ENCODE measurements at places on chromosomes 1 and 21.
A peak's percentile ranks its signal among the peaks of the same experiment; 100 is the strongest.

DNA sequence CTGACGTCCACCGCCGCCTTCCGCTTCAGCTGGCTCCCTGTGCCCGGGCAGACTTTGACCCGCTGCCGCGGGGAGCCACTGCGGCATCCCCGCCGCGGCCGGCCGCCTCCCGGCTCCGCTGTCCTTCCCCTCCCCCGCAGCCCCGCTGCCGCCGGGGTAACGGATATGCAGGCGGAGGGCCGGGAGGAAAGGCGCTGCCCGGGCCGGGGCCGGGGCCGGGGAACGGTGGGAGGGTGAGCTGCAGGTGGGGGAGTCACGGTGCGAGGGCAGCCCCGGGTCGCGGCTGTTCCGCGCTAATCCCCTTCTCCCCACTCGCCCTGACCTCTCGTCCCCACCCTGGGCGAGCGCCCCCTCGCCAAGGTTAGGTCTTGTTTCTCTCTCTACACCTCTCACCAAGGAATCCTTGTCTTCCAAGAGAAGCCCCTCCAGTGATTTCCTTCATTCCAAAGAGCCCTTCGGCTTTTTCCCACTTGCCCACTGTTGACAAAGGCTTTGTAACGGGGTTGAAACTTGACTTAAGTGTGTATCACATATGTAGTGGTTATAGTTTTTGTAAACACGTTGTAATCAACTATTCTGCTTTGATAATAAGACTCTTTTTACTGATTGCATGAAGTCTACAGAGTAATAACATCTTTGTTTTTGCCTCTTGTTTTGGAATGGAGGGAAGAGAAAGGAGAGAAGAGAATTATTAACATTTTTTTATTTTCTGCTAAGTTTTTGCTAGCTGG is 669 bp downstream of the XPR1 start:
- peak; percentile 59 for DNase-seq

- DNase-seq: no peak
Measured at GRCh38 chr1:101174722-101175121, 62.1 kb upstream of the S1PR1 start.

DNA sequence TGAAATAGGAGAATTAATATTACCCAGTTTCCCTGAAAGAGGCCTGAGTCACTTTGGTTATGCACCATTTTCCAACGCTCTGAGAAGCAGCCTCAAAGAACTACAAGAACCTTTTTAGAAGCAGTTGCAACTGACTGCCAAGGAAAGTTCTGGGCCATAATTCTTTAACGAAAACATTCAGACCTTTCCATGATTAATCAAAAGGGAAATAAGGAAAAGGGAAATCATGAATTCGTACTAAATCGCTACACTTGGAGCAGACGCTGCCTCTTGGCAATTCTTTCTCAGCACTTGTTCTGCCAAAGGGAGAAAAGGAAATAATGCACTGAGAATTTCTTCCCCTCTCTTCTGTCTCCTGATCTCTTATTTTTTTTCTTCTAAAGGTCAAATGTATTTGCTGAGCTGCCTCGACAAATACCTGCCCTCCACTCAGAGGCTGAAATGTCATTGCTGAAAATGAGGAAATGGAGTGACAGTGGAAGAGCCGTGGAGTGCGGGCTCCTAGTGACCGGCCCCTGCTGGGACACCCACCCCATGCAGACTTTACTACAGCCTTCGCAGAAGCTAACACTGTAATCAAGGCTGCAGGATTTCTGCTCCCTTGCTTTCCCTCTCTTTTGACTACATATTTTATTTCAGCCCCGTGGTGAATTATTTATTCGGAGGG is 67.9 kb upstream of the GALNT2 start:
- no peak for DNase-seq

GRCh38 chr1:240338837-240339236 is 247.2 kb downstream of the FMN2 start:
- no peak for DNase-seq

DNA sequence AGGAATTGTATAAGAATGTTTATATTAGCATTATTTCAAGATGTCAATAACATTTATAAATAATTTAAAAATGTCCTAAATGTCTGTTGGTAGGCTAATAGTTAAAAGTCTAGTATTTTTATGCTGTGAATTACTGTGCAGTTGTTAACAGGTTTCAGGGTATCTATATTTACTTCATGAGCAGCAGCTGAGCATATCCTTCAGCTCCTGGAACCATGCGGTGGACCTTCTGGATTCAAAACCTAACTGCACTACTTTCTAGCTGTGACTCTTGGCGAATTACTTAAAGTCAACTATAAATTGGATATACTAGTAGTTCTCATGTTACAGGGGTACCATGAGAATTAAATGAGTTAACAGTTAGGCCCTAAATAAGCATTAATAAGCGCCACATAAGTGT is 3.7 kb downstream of the CEP350 start:
- DNase-seq: no peak

- DNase-seq: no peak
Measured at GRCh38 chr1:204001166-204001901, 71.6 kb upstream of the SOX13 start.

DNA sequence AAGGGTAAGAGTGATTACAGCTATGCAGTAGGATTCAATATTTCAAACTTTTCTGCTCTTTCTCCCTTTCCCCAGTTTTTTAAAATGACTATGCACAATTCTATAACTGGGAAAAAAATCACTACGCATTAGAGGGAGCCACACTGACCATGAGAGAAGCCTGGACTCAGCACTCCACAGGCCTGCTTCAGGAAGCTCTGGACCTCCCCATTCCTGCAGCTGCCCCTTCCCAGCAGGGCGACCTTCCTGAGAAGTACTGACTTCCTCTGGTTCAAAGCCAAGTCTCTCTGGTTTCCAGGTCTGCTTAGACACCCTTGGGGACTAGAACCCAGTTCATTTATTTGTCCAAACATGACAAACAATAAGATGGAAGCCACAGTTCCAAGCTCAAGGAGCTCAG is 42.0 kb upstream of the CLSTN1 start:
- DNase-seq: no peak

GRCh38 chr1:33975961-33976360 is 112.1 kb downstream of the HMGB4 start:
- no peak for DNase-seq

- DNase-seq: no peak
Measured at GRCh38 chr1:33244143-33244808, 12.0 kb upstream of the ZNF362 start.

DNA sequence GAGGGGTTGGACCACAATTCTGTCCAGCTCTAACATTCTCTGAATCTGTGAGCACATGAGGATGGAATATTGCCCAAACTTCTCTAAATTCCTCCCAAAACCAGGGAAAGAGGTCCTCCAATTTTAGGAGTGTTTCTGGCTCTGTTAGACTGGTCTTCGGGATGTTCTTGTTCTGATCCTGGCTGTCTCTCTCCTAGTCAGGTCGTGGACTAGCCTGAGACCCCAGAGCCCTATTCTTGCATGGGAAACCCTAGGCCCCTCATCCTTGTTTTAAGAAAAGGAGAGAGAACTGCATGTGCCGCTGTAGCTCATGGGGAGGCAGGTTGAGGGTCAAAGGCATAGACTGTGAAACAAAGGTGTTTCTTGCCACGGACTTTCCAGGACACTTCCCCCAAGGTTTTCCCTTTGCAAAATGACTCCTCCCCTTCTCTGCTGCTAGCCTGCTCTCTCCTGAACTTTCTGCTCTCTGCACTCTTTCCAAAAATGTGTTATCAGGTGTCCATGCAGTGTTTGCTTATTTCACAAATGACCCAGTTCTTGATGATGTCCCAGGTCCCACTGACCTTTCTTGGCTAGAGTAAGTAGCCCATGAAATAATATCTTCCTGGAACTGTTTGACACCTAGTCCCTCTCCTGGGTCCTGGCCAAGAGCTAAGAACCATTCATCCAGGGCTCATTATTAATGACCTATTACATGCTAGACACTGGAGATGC is 29.3 kb upstream of the RD3 start:
- no peak for DNase-seq

GRCh38 chr21:21661741-21662140 is 663.5 kb downstream of the NCAM2 start:
- DNase-seq: no peak

GRCh38 chr1:9385801-9386573 is 93.3 kb downstream of the SPSB1 start:
- no peak for DNase-seq

DNA sequence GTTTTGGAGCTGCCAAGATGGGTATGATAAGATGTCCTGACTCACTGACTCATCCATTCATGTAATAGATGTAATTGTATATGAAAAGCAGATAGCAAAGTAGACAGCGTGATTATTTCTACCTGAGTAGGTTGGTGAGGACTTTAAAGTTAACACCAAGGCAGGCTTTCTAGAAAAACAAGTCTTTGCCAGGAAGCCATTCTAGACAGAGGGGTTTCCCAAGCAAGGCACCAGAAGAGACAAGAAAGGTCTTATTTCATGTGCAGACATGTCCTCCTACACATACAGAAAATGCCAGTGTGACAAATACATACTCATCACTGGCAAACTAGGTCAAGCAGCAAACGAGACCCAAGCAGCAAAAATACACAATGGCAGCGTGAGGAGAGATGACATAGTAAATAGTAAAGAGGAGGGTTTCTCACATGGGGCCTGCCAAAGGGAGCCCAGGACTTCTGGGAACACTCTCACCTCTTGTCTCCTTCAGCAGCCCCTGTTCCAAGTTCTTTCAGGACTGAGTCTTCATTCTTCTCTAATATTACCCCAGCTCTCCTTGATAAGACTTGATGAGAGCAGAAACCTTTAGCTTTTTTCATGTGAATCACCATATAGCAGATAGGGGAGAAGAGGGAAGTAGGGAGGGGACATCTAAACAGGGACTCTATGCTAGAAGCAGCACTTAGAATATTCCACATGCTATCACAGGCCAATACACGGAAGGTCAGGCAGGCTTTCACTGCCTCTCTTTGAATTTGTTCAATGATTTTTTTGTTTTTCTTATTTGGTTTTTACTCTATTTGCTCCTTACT is 114.6 kb upstream of the ATP1B1 start:
- DNase-seq: peak; percentile 3

DNA sequence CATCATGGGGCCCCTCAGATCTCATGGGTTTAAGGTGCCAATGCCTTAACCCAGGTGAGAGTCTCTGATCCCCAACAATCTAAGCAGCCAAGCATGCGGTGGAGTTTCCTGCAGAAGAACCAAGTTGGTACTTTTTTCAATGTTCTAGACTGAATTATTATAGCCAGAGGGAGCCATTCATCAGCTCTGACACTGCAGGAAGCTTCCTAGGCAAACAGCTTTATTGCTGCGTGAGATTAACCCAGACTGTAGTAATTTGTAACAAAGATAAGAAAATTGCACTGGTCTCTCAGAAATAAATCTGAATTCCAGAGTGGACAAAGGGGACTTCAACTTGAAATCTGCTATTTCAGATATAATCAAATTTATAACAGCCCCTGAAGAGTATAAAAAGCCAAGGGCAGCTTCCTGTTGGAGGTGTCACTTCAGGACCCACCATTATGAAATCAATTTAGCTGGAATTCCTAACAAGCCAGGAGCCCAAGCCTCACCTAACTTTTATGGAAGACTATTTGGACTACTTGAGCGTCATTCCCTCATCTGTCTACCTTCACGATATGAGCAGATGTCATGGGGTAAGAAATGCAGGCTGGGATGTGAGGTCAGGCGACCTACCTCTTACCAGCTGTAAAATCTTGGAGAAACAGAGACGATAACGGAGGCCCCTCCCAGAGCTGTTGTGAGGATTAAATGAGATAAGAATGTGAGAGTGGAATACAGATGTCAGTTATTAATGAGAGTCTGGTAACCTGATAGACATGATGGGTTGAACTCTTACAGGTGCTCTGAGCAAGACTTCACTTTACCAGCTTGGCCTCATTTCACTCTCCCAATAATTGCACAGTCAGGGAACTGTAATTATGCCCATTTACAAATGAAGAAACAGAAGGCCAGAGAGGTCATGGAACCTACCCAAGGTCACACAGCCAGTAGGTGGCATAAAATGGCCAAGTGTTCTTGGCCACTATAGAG is 135.1 kb downstream of the RRAGC start:
- DNase-seq: no peak

DNA sequence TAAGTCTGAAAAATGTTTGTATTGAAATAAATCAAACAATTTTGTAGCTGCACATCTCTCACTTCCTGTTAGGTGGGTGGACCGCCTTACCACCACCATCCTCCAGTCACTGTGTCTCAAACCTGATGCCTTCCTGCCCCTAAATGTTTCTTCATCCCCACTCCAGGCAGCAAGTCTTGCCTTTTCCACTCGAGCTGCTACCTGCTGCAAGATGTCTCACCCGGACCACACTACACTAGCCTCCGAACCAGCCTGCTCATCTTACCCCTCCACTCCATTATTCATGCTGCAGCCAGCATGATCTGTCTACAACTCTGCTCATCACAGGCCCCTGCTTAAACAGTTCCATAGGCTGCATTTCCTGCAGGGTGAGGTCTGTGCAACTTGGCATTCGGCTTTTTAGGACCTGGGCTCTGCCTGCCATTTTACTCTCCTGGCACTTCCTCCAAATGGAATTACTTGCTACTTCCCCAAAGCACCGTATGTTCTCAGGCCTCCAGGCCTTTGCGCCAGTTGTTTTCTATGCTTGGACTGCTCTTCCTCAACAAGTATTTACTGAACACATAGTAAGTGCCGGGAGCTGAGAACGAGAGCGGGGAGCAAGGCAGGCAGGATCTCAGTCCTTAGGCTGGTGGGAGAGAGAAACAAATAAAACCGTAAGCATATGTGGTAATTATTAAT is 5.2 kb upstream of the SF3A3 start:
- peak; percentile 28 for DNase-seq

- DNase-seq: no peak
Measured at GRCh38 chr1:229869240-229869639, 197.8 kb upstream of the GALNT2 start.

DNA sequence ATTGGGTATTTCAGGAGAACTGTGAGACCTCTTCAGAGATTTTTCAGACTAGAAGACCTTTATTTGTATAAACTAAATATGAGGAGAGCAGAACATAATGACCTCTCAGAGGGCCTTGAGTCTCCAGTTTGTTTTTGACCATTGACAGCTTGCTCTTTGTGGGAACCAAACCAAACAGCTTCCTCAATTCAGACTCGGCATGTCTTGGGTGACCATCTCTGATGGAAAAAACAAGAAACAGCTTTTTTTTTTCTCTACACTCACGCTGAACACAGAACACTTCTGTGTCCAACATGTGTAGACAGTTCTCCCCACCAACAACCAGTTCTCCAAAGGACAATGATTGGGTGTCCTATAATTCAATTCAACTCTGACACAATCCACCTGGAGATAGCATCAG is 11.5 kb downstream of the ATP1A4 start:
- DNase-seq: peak; percentile 43

DNA sequence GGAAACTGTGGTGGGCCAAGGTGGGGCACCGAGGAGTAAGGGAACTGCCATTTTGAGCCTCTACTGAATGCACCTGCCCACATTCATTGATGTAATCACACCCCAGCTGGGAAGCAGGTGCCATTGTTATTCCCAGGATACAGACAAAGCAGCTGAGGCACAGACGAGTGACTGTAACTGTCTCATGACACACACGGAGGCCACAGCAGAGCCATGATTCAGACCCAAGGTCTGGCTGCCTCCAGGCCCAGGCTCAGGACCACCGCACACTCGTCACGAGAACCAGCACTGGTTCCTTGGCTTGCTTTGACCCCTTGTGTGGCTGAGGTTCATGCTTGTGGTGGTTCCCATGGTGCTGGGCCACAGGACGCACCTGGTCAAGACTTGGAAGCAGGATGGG is 45.6 kb upstream of the CLIC4 start:
- DNase-seq: no peak

- DNase-seq: no peak
Measured at GRCh38 chr1:190975827-190976226, 498.2 kb upstream of the BRINP3 start.

Data from suppressor macrophage treated with lipopolysaccharide for 4 hours (primary cell).